ENCODE measurements at places on chromosomes 2 and 18.
A peak's percentile ranks its signal among the peaks of the same experiment; 100 is the strongest.

- DNase-seq, result no peak
These were observed 28.3 kb downstream of the DPYSL5 start for GRCh38 chr2:26876260-26876659.

GRCh38 chr2:20157193-20157891 is 67.6 kb downstream of the SDC1 start:
- DNase-seq, result no peak

DNA sequence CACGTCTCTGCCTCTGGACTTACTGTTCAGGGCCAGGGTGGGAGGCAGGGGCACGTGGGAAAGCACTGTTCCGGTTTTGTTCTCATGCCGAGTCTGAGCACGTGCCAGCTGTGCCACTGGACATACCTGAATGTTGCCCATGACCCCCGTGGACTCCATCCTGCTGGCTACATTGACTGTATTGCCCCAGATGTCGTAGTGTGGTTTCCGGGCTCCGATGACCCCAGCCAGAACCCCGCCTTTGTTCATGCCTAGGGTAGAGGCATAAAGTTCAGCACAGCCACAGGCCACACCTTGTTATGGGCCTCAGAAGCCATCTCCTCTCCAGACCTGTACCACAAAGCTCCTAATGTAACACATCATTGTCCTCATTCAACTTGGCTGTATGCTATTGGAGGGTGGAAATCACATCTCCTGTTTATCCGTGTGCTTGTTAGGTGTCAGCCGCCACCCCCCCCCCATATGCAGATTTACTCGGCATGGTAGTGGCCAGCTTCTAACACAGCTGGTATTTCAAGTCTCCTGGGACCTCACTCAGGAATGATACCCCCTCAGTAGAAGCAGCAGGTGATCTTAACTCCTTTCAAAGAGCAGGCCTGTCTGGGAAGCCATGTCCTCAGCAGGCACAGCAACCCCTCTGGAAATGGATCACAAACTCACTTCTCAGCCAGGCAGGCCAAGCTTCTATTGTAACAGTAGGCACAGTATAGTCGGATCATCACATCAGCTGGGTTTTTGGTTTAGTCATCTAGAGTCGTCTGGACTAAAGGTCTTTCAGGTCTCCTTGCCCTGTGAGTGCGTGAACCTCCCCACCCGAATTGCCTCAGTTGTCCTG is 27.6 kb downstream of the CENPO start:
- DNase-seq, result no peak

DNA sequence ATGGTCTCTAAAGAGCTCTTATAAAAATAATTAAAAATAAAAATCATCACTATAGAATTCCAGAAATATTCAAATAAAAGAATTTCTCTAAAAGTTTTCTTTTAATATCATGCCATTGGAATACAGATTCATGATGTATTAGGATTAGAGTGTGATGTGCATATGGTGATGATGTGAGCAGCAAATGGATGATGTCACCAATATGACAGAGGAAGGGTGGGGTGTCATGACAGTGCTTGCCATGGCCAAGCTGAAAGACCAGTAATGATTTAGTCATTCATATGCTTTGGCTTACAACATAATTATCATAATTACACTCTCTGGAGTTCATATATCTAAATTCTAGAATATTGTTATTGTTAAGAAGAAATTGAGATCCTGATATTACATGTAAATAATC is 27.4 kb upstream of the TTC32 start:
- no peak for DNase-seq

GRCh38 chr18:37270038-37270665 is 295.4 kb downstream of the CELF4 start:
- DNase-seq, result peak; percentile 1

DNA sequence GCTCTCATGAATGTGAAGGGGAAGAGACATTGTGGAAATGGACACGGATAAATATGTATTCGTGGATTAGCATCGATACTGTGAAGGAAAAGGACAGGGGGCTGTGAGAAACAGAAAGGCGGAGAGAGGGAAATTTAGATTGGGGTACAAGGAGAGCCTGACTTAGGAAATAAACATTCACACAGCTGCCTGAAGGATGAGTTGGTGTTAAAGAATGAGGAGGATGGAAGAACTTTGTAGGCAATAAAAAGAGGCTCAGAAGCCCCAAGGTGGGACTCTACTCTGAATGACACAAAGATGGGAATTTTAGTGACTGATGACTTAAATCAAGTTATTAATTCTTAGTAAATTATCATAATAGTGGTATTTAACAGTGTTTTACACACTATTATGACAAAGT is 10.1 kb downstream of the MYO1B start:
- DNase-seq, result no peak

- no peak for DNase-seq
These were observed 337.6 kb downstream of the IRS1 start for GRCh38 chr2:226461981-226462380.

DNA sequence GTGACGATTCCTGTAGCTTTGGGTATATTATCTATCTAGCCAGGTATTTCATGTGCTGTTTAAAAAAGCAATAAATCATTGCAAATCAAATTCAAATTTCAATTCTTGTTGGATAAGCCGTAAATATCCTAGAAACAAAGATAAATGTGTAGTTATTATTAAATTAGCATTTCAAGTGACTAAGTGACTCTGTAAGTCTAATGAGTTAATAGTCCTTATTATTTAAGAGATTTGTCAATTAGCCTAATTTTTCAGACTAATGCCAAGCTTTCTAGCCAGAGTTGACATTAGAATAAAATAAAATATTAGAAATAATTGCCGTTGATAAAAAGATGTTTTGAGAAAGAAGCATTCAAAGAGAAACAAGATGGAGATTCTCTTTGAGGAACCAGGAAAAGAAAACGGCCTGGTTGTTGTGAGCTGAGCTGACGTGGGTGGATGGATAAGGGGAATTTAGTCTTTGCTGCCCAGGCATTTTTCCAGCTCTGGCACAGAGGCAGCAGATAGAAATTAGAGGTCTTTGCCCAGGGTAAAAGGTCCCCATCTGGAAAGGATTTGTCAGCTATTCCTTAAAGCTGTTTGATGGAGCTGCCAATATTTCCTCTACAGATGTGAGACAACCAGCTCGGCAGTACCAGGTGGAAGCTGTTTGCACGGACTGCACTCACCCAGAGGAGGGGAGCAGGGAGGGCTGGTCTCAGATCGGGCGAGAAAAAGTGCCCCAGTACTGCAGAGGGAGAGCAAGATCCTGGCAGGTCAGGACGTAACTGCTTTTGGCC is 117.3 kb upstream of the SEC11C start:
- DNase-seq, result no peak

DNA sequence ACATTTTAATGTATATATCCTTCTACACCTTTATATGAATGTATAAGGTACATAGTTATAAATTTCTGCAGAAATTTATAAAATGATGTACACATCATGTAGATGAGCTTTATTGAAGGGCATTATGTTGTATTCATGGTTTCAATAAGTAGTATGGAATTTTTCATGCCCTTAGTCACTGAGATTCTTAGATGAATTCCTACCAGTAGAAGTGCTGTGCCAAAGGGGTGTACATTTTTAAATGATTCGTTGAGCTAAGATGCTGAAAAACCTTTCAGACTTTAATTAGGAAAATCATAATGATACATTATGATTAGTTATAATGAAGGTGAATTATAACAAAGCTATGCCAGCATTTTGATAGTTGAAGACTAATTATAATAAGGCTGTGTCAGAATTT is 115.2 kb downstream of the ZNF236 start:
- DNase-seq, result no peak

GRCh38 chr18:26504831-26505230 is 43.5 kb downstream of the KCTD1 start:
- DNase-seq, result no peak

DNA sequence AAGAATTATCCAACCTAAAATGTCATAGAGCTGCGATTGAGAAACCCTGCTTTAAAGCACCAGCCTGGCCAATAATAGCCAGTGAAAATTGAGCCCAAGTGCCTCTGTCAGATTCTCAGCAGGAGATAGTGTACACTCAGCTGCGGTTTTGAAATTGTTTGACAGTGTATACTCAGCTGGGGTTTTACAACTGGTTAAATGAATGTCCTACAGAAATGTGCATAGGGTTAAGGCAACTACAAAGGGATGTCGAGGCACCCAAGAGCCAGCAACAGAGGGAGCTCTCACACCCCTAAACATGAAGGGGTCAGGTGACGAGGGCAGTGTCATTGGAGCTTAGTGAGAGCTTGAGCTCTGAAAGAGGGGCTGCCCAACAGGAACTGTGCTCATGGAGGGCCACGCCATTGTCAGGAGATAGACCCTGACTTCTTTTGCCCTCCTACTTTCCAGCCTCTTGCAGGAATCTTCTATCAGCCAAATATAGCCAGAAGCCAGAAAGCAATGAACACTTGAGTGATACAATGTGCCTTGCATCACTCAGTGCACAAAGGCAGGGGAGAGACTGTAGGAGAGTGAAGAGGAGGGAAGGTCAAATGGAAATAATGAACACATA is 15.1 kb downstream of the ACTG2 start:
- DNase-seq, result peak; percentile 36

GRCh38 chr2:101152272-101153076 is 1.3 kb upstream of the TBC1D8 start:
- no peak for DNase-seq

DNA sequence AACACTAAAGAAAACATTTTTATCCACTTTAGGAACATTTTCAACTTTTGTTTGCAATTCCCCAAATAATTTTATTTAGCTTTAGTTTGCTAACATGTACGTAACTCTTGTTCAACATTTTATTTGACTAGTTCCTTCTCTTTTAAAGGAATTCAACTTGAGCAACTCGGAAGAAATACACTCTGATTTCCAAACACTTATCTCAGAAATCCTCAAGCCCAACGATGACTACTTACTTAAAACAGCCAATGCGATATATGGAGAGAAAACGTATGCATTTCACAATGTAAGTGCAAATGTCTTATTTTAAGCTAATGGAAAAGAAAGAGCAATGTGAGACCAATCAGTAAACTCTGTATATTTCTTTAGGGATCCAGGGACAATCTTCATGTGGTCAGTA is 10.1 kb downstream of the SERPINB10 start:
- no peak for DNase-seq

DNA sequence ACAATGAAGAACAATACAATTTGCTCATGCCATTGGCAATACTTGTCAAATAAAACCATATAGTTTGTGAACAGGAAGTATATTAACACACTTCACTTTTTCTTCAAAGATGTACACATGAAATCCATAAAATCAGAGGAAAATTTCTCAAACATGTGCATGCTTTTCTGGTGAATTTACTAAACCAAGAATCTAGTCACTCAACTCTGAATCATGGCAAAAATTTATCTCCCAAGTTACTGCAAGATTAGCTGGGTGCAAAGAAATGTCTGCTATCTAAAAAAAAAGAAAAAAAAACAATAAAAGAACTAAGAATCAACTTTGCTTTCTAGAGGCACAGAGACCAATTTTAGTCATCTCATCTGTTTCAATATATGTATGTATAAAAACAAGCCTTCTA is 419.2 kb downstream of the NR4A2 start:
- DNase-seq, result no peak

- DNase-seq, result no peak
These were observed 102.1 kb downstream of the SMAD7 start for GRCh38 chr18:48848641-48849143.

- no peak for DNase-seq
These were observed 97.7 kb downstream of the XRCC5 start for GRCh38 chr2:216206821-216207220.

DNA sequence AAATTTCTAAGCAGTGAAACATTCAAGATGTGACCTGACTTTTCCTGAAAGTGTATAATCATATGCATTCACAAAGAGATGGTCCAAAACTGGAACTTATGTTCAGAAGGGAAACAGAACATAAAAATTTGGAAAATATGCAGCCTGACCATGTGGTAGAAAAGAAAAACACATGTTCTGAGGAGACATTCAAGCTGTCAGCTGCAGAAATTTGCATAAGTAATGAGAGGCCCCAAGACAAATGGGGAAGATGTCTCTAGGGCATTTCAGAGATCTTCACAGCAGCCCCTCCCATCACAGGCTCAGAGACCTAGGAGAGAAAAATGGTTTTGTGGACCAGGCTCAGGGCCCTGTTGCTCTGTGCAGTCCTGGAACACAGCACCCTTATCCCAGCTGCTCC is 123.8 kb downstream of the RPIA start:
- no peak for DNase-seq

DNA sequence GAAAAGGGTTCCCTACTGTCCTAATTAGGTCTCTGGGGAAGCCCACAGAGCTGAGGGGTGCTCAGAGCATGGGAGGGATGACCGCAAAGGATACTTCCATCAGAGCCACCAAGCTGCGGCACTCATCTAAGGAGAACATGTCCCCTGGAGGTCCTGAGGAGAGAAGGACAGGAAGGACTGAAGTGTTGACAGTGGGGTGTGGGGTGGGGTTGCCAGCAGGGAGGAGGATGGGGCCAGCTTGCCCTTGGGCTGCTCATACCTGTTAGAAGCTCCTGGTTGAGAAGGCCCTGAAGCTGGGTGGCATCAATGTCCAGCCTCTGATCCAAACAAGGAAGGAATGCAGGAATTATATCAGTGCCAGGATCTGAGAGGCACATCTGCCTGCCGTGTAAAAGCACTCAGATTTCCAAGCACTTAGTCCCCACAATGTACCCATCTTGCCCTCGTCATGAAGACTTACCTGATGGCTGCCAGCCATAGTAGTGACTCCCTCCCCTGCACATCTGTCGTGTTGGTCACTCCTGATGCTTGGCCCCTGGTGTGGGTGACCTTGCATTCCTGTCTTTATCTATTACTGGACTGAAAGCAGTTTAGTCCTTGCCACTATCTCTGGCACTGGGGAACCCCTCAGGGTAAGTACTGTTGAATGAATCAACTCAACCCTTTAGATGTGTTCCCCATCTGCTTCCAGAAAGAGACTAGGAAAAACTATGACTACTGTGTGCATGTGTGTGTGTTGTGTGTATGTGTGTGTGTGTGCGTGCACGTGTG is 68.9 kb downstream of the CAPN13 start:
- no peak for DNase-seq

GRCh38 chr18:41464278-41464677 is 490.8 kb upstream of the PIK3C3 start:
- no peak for DNase-seq

- DNase-seq, result no peak
These were observed 1.4 kb downstream of the RMC1 start for GRCh38 chr18:23504720-23505119.

DNA sequence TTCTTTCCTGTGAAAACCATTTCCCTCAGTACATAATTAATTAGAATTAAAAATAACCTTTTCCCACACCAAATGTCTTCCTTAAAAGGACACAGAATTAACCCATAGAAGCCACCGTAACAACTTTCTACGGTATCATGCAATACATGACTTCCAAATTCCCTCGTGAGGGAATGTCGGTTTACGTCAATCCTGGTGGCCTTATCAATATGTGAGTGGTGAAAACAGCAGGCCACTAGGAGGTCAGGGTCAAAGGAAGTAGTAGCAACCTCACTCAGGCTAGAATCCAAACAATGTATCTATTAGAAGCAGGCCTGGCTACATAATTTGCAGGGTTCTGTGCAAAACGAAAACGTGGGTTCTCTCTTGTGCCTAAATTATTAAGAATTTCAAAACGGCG is 112.2 kb downstream of the GAREM1 start:
- DNase-seq, result no peak

GRCh38 chr18:73824671-73825070 is 323.0 kb downstream of the FBXO15 start:
- no peak for DNase-seq

- DNase-seq, result no peak
These were observed 415.9 kb downstream of the TDRD15 start for GRCh38 chr2:21539685-21540084.

- DNase-seq, result no peak
These were observed 45.9 kb downstream of the ITPRID2 start for GRCh38 chr2:181937473-181937872.
